ENCODE measurements at places on chromosomes 1 and 21.
A peak's percentile ranks its signal among the peaks of the same experiment; 100 is the strongest.

DNA sequence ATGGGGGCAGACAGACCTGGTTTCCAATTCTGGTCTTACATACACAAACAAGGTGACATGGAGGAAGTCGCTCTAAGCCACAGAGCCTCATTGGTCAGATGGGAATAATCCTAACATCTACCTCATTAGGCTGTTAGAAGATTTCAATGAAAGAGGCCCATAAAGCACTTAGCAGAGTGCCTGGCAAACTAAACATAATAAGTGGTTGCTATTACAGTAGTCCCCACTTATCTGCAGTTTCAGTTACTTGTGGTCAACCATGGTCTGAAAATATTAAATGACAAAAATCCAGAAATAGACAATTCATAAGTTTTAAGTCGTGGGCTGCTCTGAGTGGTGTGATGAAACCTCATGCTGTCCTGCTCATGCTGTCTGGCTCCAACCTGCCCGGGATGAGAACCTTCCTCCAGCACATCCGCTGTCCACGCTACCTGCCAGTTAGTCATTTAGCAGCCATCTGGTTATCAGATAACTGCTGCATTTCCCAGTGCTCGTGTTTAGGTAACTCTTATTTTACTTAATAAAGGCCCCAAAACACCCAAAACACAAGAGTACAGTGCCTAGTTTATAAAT, 112.3 kb downstream of the DDX20 start:
- no peak for DNase-seq

DNA sequence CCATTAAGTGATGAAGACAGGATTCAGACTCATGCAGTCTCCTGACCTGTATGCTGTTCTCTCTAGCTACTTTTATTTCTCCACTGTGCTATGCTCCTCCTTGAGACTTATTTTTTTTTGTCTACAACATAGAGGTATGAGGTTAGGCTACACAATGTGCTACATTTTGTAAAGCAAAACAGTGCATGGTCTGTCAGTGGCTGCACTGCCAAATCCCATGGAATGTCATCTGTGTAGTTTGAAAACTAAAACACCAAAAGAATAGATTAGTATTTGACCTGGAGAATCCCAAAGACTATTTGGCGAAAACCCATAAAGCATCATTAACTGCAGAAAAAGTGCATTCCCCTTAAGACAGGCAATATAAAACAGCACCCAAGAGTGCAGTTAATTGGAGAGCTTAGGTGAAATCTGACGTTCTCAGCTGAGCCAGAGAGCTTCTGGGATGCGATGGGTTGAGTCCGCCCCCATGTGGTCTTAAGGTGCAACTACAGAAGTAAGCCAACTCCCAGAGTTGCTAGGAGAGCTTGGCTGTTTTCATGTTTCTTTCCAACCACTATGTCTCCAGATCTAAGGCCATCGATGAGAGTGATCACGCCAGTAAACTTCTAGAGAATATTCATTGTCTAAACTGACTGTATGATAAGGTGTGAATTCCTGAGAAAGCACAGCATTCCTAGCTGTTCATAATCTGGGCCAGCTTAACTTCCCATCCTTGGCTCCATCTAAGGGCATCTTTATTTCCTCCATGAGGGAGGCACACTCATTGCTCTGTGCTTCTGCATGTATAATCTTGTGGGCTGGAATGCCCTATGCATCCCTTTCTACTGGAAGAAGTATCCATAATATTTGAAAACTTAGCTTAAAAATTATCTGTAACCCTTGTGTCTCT, 20.7 kb upstream of the CYP2J2 start:
- peak; percentile 26 for DNase-seq

- no peak for DNase-seq
These were observed 168.1 kb downstream of the PLA2G4A start for GRCh38 chr1:186996816-186997215.

- DNase-seq = no peak
These were observed 11.4 kb upstream of the MMEL1 start for GRCh38 chr1:2644171-2644570.

GRCh38 chr1:16267690-16268180, 30.8 kb upstream of the CPLANE2 start:
- no peak for DNase-seq

GRCh38 chr1:224149709-224150108, 33.3 kb upstream of the DEGS1 start:
- DNase-seq = no peak

DNA sequence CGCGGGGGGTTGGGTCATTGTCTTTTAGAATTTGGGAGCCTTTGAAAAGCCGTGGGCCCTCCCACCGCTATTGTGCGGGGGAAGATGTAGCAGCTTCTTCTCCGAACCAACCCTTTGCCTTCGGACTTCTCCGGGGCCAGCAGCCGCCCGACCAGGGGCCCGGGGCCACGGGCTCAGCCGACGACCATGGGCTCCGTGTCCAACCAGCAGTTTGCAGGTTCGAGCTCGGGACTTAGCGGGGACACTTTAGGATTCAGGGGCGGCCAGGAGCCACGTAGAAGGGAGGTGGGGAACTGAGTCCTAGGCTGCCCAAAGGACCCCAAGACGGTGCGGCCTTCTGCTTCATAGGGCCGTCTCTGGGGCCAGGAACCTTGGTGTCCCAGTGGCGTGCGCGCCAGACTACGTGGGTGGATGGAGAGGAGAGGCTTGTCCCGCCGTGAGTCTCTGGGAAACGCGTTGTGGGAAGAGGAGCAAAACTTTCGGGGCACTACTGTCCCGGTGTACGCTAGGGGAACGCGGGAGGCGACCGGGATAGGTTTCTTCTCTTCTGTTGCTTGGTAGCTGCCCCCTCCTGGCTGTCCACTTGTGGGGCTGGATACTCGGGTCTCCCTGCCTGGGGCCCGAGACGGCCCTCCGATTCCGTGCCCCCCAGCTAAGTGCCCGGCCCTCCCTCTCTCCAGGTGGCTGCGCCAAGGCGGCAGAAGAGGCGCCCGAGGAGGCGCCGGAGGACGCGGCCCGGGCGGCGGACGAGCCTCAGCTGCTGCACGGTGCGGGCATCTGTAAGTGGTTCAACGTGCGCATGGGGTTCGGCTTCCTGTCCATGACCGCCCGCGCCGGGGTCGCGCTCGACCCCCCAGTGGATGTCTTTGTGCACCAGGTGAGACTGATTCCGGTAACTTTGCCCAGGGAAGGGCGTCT, at the start of gene LIN28A:
LIN28A (plus strand) TSS at position 112 of the 918 bp plus-strand sequence; CDS start at position 187, 75 bp downstream.
- no peak for DNase-seq

- DNase-seq = no peak
These were observed 32.8 kb upstream of the ECE1 start for GRCh38 chr1:21323091-21323490.

DNA sequence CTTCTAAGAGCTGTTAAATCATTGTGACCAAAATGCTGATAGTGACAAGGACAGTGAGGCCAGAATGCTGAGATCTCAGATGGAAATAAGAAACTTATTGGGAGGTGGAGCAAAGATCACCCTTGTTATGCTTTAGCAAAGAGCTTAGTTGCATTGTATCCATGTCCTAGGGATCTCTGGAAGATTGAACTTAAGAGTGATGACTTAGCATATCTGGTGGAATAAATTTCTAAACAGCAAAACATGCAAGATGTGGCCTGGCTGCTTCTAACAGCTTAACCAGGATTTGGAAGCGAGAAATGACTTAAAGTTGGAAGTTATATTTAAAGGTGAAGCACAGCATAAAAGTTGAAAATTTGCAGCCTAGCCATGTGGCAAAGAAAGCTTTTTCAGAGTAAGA, 7.7 kb downstream of the NTMT2 start:
- DNase-seq = no peak

DNA sequence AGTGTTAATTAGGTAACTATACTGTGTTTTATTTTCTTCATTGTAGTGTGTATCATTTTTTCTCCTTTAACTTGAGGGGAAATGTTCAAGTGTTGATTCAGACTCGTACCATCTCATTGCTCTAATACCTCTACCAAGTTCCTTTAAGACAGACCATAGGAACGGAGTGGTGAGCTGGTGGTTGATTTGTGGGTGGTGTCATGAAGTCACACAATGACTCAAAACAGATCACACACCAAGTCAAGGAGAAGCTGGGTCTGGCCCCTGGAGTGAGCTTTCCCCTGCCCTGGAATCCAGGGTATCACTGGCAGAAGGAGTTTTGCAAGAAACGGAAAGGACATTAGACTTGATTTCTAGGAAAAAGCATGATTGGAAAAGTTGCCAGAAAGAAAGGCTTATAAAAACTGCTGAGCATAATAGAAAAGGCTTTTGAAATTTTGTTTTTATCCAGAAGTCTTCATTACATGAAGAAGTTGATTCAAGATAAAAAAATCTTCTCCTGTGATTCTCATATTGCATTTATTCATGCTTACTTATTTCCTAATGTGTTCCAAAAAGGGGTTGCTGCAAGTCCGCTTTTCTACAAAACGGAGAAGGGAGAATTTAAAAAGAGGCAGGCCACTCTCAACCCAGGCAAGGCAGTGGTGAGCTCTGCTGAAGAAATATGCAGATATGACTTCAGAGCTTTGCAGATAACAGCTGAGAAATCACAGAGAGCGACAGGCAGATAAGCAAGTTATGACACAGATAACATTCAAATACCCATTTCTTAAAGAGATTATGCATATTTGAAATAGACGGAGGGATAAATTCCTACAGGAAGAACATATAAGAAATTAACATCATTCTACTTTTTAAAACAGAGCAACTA, 79.7 kb downstream of the TBX19 start:
- DNase-seq = no peak

GRCh38 chr1:206583707-206584648, 28.3 kb downstream of the EIF2D start:
- DNase-seq = peak; percentile 81

DNA sequence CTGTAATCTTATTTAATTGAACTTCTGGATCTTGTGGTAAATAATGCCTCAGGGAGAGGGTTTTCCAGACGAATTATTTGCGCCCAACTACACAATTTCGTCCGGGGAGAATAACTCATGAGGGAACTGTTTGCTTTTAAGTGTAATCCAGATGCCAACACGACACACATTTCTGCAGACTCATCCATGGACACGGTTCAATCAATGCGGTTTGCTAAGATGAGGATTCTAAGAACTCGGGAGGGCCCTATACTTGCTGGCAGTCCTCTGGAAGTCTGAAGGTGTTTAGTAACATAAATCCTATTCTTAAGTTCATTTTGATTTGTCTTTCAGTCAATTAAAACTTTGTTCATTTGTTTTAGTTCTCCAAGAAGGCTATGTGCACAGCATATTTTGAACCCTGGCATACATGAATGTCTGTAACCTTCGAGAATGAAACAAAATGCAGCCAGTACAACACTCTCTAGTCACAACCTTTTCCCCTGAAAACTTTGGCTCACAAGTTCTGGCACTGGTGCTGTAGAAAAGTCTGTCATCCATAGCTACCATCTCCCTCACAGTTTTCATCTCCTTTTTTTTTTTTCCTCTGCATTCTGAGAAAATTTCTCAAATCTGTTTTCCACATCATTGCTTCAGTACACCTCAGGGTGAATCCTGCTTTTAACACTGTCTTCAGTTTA, 38.8 kb downstream of the DIPK1A start:
- DNase-seq = no peak

DNA sequence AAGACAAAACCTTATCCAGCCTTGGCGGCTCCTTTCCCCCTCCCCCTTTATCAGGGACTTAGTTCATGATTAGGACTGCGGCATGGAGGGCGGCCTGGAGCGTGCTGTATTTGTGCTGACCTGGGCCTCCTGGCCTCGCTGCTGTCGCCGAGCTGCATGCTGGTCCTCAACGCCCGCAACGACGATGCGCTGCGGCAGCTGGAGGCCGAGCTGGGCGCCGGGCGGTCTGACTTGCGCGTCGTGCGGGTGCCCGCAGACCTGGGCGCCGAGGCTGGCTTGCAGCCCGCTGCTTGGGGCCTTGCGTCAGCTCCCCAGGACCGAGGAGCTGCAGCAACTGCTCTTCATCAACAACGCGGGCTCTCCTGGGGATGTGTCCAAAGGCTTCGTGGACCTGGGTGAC, 70.9 kb downstream of the TM2D1 start:
- DNase-seq = no peak

DNA sequence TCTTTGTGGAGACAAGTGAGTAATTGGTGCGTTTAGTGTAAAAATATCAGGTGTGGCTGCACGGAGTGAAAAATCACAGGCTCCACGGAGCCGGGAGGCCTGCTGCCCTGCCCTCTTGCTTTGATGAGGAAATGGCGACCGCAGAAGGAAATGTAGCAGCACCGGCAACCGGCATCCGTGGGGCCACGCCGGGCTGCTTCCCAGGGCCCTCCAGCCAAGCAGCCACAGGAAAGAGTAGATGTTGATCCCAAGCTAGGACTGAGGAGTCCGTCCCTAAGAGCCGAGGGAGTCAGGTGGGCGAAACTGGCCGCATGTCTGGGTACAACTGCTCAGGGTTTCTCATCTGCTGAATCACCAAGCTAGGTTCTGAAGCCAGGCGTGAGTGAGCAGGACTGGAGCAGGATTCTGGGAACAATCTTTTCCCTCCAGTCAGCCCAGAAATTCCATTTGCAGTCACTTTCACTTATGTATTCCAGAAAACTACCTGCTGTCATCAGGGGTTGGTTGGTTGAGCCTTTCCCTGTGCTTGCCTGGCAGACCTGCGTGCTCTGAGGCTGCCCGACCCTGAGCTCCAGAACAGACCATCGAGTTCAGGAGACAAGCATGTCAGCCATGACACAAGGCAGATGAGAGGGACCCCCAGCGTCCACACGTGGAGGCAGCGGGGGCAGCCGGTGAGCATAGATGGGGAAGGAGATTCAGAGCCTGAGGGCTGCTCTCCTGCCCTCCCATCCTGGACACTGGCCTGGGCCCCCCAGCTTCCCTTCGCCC, 5.8 kb upstream of the ITGB2 start:
- peak; percentile 67 for DNase-seq

DNA sequence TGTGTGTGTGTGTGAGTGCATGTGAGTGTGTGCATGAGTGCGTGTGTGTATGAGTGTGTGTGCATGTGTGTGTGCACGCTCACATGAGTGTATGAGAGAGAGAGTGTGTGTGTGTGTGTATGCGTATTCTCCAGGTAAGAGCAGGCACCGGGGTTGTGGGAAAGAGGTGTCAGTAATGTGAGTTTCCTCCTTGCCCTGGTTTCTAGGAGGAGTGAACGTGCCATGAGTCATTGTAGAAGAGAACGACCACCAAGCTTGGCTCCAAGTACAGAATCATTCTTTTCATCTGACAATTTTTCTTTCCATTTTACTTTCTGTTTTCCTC, 79.1 kb downstream of the POFUT2 start:
- DNase-seq = no peak

DNA sequence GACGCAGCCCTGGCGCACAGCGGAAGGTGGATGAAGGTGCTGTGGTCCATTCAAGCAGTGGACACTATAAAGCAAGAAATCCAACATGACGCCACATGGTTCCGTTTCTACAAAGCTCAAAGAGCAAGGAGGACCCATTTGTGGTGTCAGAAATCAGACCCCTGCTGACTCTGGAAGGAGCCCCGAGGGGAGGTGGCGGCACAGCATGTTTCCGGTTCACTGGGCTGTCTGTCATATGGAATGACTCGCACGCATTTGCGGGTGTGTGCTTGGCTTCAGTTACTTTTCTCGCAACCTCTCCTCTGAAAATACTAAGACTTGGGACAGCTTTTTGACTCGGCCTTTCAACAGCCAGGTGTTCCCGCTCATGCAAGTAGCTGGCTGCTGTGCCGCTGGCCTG, 29.1 kb upstream of the LRRC47 start:
- no peak for DNase-seq
